ENCODE measurements at places on chromosomes 1 and 21.

DNA sequence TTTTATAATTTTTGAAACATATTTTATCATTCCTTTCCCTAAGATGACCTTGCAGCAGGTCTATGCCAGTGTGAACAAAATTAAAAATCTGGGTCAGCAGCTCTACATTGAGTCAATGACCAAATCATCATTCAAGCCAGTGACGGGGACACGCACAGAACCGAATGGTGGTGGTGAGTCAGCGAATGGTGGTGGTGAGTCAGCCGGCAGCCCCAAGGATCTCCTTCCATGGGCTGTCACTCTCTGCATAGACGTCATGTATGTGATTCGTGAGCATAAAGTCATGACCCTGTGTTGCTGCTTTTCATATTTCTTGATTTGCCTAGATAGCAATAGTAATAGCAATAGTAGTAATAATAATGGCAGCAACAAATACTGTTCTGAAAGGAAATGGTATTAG is 26.3 kb downstream of the PER3 start:
- peak; percentile 90 for DNase-seq

DNA sequence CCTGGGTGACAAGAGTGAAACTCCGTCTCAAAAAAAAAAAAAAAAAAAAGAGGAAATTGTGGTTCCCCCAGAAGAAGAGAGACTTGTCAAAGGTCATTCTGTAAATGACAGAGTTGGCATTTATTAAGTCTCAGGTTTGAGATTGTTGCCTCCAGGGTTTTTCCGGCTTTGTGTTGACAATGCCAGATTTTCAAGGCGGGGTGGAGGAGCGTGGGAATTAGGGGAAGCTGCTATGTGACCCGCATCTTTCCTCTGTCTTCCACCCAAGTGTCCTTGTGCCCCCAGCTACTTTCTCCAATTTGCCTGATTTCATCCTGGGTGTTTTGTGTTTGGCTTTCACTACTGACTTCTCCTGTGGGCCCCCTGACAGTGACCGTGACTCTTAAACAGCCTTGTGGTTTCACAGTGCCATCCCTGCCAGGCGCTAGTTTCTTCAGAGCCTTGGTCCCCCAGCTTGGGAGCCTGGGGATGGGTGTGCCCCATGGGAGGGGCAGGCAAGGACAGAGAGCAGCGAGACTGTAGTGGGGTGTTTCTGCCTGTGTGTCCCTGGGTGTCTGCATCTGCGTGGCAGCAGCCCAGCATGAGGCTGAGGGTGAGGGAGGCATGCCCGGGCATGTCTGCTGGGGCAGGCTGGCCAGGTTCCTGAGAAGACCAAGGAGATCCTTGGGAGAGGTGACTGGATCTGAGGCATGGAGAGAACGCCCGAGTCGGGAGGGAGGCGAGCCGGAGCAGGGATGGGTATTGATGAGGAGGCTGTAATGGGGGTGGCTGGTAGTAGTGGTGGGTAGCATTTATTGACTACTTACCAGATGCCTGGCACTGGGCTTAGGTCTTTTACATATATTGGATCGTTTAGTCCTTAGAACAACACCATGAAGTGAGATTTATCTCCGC is 46.3 kb downstream of the IER5 start:
- peak; percentile 80 for DNase-seq

- no peak for DNase-seq
Observed at GRCh38 chr1:154751690-154752089, 118.4 kb downstream of the KCNN3 start.

DNA sequence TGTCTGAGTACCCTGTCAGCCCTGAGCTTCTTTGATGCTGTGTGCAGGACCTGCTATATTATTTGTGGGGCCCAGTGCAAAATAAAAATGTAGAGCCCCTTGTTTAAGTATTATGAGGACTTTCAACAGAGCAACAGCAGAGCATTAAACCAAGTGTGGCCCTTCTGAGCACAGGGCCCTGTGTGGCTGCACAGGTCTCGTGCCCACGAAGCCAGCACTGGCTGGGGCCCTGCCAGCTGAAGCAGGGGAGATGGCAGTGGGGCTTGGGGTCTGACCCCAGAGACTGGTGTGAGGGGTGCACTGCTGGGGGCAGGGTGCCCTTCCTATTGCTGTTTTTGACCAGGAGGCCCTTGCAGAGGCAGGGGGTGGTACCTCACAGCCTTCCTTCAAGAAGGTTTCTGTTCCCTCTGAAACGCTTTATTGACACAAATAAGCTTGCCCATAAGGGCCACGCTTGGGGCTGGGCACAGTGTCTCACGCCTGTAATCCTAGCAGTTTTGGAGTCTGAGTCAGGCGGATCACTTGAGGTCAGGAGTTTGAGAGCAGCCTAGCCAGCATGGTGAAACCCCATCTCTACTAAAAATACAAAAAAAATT is 2.2 kb upstream of the SEMA4A start:
- no peak for DNase-seq

DNA sequence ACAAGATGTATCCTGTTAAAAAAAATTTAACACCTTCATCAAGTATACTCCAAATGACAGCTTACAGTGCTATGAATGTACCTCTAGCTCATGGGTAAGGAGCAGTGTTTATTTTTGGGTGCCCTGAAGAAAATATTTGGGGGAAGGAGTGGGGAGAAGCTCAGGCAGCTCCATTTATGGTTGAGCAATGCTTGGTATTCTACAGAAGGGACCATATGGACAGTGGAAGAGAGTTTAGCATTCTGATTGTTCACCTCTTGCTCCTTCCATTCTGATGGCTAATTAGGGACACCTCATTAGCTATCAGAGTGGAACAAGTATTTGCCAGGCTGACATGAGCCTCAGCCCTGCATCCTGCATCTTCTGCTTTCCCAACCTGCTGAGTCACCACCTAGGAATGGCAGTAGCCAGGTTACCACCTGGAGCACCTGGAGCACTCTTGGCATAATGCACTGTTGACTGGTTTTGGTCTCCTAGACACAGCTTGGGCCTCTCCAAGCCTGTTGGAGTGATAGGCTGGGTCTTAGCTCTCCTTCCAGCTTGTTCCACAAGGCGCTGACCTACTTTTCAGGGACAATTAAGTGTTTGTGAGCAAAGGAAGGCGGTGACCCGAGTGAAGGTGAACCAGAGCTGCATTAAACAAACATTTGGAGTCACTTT is 62.0 kb upstream of the MACF1 start:
- no peak for DNase-seq

- peak; percentile 25 for DNase-seq
Observed at GRCh38 chr1:30879126-30879786, 29.3 kb downstream of the SDC3 start.

DNA sequence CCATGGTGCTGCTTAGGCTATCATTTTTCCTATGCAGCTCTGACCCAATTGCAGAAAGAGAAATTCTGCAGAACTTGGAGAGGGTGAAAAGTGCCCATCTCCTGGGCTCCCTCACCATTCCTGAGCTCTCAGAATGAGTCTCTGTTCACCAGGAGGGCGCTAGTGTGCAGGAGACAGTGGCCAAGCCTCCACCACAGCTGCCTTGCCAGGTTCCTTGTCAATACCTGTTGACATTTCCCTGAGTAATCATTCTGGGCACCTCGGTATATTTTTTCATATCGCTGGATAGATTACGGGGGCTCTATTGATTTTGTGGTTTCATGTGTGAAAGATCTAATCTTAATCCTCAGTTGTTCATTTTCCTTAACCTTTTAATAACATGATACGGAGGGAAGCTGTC is 13.0 kb upstream of the C8B start:
- no peak for DNase-seq

DNA sequence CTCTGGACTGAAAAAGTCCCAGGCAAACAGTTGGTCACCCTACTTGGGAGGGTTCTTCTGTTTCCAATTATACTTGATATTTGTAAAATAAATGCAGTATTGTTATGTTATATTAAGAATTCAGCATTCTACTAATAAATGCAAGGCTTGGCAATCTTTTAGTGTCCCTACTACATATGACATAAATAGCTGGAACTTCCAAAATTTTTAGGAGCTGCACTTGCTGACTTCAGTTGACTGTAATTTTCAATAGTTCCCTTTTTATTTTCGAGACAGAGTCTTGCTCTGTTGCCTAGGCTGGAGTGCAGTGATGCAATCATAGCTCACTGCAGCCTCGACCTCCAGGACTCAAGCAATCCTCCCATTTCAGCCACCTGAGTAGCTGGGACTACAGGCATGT is 20.0 kb downstream of the FOXD3 start:
- no peak for DNase-seq

GRCh38 chr21:33212159-33212851 is 17.4 kb upstream of the IFNAR2 start:
- DNase-seq = peak; percentile 6

GRCh38 chr1:37498872-37499617 is 15.5 kb downstream of the MEAF6 start:
- peak; percentile 69 for DNase-seq

GRCh38 chr1:219339466-219339865 is 165.8 kb downstream of the LYPLAL1 start:
- DNase-seq = peak; percentile 30

DNA sequence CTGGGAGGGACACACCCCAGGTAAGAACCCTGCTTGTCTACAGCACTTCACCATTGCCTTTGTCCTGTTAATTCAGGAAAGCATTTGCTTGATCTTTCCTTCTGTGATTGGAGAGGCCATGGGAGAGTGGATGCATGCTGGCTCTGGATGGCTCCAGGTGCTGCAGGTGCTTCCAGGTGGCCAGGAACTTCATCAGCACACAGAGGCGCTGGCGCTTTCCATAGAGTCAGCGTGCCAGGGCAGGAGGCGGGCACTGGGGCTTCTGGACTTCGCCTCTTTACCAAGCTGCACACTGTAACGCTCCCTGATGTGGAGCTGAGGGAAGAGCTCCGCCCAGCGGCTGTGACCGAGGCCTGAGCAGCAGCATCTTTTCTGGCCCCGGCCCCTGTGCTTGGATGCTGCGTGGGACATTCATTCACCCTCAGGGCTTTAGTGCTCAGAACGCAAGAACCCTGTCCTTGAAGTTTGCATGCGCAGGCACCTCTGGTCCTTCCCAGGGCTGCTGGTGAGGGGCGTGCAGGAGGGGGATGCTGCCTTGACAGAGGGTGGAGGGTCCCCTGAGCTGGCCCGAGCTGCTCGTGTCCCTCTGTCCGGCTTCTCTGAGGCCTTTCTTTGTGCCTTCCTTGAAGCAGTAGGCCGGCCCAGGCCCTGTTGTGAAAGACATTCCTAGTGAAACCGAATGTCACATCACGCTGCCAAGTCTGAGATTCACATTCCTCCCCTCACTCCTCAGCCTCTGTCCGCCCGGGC is 1.6 kb upstream of the MX2 start:
- DNase-seq = no peak

DNA sequence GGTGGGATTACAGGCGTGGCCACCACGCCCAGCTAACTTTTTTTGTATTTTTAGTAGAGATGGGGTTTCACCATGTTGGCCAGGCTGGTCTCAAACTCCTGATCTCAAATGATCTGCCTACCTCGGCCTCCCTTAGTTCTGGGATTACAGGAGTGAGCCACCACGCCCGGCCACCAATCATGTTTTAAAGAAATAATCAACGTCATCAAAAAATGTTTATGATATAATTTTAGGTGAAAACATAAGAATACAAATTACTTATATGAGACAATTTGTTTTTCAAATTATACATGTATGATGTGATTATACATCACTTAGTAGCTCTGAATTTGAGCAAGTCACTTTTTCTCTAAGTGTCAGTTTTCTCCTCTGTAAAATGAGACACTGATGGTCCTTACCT is 31.6 kb upstream of the SSBP3 start:
- DNase-seq = no peak

GRCh38 chr1:72197786-72198185 is 84.6 kb downstream of the NEGR1 start:
- no peak for DNase-seq
